ENCODE measurements at places on chromosomes 1 and 21. TPM values are rescaled to one million over a fixed set of nuclear protein-coding genes. Genes with fewer than 3 reads are reported as not detected.

DNA sequence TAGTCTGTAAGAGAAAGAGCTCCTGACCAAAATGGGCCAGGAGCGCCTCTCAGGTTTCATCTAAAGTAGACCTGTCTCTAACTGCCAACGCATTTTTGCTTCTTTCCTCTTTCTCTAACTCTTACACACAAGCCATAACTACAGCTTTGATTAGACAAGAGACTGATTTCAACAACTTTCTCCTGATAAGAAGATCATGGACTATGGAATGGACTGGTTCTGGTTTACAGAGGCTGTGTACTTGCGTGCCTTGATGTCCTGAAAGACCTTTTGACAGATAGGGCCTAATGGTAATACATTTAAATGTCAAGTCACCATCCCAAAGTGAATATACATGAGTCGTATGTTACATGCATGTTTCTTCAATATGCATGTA is 3.7 kb upstream of the SETD4 start:
- H3K4me3 ChIP-seq, result no peak overlapping the region
- H3K4me1 ChIP-seq, result peaks cover 28% of the 10 kb centered on the region
- DNase-seq, result peak; percentile 76
- H3K27me3 ChIP-seq, result no peaks in the 10 kb centered on the region
- no peaks in the 10 kb centered on the region for H3K36me3 ChIP-seq

The LAMC2 gene
- 33.4 TPM for polyA plus RNA-seq

- H3K4me3 ChIP-seq, result no peak overlapping the region
- no peak overlapping the region for H3K27ac ChIP-seq
- no peaks in the 10 kb centered on the region for H3K4me1 ChIP-seq
- DNase-seq, result no peak
Observed at GRCh38 chr1:241465673-241466072, 53.9 kb downstream of the FH start.

DNA sequence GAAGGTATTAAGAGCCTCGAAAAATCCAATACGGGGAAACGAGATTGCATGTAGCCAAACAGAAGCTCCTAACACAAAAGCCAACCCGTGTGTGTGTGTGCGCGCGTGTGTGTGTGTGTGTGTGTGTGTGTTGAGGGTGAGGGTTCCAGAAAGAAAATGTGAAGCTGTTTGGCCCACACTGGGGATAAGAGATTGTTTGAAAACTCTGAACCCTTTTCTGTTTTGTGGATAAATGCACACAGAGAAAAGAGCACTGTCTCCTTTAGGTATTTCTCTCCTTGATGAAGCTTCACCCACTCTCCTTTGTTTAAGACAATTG is 1.9 kb downstream of the WLS start:
- peak overlapping the region; percentile 62 for H3K4me3 ChIP-seq
- H3K27ac ChIP-seq, result peak overlapping the region; percentile 54
- no peaks in the 10 kb centered on the region for H3K27me3 ChIP-seq
- no peaks in the 10 kb centered on the region for H3K4me1 ChIP-seq
- peaks cover 3% of the 10 kb centered on the region for H3K36me3 ChIP-seq

- H3K4me1 ChIP-seq, result no peaks in the 10 kb centered on the region
- no peak for DNase-seq
- no peaks in the 10 kb centered on the region for H3K27me3 ChIP-seq
- H3K4me3 ChIP-seq, result no peak overlapping the region
Observed at GRCh38 chr1:107229711-107230110, 88.9 kb downstream of the NTNG1 start.

DNA sequence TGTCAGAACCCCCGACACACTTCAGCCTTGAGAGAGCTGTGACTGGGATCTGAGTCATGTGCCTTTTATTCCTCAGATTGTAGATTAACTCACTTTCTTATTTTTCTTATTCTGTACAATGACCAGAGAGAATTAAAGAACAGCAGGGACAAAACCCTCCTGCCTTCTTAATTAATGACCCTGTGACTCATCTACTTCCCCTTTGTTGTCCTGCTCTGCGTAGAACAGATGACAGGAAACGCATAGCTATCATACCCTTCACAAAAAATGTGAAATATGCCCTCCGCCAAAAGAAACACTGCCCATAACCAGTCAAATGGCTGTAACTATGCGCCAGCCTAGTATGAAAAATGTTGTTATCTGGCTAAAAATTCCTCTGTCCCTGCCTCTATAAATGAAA is 9.1 kb upstream of the PADI2 start:
- H3K36me3 ChIP-seq, result no peaks in the 10 kb centered on the region
- DNase-seq, result no peak

Measured in large intestine (tissue), 12 donors.